Stomach (tissue), 19 donors: ENCODE measurements at places on chromosomes 5 and 9. TPM values are rescaled to one million over a fixed set of nuclear protein-coding genes. Genes with fewer than 3 reads are reported as not detected.
A peak's percentile ranks its signal among the peaks of the same experiment; 100 is the strongest.

GRCh38 chr5:96669909-96670308, 7.7 kb downstream of the CAST start:
- no peak overlapping the region for H3K4me3 ChIP-seq
- no peaks in the 10 kb centered on the region for H3K36me3 ChIP-seq
- H3K27me3 ChIP-seq, result no peaks in the 10 kb centered on the region
- no peak overlapping the region for H3K27ac ChIP-seq

GRCh38 chr9:125549891-125550885, 156.8 kb downstream of the MAPKAP1 start:
- peak overlapping the region; percentile 54 for H3K27ac ChIP-seq
- H3K4me3 ChIP-seq, result no peak overlapping the region
- H3K4me1 ChIP-seq, result peaks cover 68% of the 10 kb centered on the region
- no peaks in the 10 kb centered on the region for H3K36me3 ChIP-seq
- no peaks in the 10 kb centered on the region for H3K27me3 ChIP-seq

DNA sequence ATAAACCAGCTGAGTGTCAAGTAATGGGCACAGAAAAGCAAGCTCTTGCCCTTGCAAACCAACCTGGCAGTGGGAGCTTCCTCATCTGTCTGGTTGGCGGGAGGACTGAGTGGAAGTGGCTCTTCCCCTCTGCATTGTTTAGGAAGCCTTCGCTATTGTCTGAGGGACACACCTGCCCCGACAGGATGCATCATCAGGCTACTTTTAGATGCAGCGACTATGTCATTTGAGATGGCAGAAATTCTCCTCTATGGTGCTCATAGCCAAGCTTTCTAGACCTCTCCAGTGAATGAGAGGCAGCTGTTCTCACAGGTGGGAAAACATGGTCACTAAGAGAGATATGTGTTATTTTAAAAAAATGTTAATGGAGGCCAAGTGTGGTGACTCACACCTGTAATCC, 104.0 kb downstream of the DOCK8 start:
- no peak overlapping the region for H3K27ac ChIP-seq
- no peak for DNase-seq
- no peaks in the 10 kb centered on the region for H3K27me3 ChIP-seq
- no peak overlapping the region for H3K4me3 ChIP-seq
- no peaks in the 10 kb centered on the region for H3K36me3 ChIP-seq
- no peaks in the 10 kb centered on the region for H3K4me1 ChIP-seq

The CCDC69 gene
- 62.0 TPM for total RNA-seq

The CDX1 gene
- not detected for total RNA-seq

The RECK gene
- 13.3 TPM for total RNA-seq
